ENCODE measurements at places on chromosomes 6 and 20.

GRCh38 chr20:17228624-17229061, 1.8 kb downstream of the PCSK2 start:
- peak; percentile 20 for DNase-seq

- no peak for DNase-seq
Observed at GRCh38 chr20:38346247-38346651, at the start of gene LBP. LBP (plus strand) TSS chr20:38346482; CDS start chr20:38346517, 35 bp downstream.

GRCh38 chr20:56865055-56865454, 235.9 kb downstream of the TFAP2C start:
- DNase-seq = no peak

DNA sequence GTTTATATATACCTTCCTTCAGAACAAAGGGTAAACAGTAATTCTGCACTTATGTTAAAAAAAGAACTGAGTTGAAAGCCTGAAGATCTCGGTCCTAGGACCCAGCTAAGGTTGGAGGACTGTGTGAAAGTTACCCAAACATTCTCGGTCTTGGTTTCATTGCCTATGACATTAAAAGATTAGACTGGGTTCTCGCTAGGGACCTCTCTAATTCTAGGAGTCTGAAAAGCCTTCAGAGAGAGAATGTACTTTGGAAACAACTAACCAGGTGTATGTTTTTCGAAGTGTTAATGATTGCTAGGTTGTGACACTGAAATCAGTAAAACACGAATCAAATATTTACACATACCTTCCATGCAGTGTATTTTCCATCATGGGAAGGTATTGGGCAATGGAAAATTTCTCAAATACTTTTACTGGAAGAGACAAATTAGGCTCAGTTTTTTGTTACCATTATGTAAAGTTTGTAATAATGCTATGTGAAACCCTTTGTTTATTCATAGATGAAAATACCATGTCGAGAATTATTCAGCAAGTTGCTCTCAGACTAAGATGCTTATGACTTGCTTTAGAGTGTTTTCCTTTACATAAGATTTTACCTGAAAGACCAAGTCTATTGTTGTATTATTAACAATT, 113.7 kb upstream of the LOC128125822 start:
- no peak for DNase-seq

DNA sequence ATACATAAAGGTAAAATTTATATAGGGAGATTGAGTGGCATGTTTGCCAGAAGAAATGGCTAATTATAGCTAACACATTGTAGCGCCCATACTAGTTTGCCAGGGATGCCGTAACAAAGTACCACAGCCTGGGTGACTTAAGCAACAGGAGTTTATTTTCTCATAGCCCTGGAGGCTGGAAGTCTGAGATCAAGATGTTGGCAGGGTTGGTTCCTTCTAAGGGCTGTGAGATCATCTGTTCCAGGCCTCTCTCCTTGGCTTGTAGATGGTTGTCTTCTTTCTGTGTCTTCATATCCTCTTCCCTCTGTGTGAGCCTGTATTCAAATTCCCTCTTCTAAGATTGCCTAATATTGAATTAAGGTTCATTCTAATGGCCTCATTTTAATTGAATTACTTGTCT, 417.5 kb upstream of the OPRM1 start:
- no peak for DNase-seq

DNA sequence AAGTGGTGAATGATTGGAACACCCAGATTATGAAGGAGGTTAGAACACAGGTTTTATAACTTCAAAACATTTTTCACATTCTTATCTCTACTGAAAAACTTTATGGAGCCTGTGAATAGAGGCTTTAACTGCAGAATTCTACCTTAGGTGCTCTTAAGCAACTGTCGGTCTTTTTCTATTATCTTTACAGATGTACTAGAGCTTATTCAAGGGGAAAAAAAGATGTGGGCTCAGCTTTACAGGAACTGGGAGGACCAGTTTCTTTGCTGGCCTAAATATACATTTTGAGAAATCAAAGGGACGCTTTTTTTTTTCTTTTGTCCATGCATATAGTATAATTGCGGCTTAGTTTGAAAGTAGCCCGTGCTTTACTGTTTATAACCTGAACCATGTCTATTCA, 58.9 kb downstream of the UST start:
- DNase-seq = no peak

DNA sequence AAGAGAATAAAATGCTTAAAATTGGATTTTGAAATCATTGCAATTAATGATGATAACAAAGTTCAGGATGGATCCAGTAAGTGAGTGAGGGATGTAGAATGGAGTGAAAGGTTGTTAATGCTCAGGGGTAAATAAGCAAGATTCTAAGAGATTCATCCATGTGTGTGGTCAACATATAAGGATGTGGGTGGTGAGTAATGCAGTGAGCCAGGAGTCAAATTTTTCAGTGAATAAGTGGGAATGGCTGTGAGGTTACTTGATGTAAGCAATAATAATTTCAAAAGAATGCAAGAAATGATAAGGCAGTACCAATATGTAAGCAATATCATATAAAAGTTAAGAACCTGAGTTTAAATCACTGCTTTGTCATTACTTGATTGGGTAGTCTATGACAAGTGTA, 207.5 kb upstream of the ADGRB3 start:
- peak; percentile 68 for DNase-seq
